ENCODE measurements at places on chromosomes 1 and 21.

- DNase-seq: no peak
Measured at GRCh38 chr1:165435801-165436200, 9.1 kb downstream of the RXRG start.

GRCh38 chr1:234941321-234942011 lies 187.2 kb downstream of the TOMM20 start:
- DNase-seq: no peak

- no peak for DNase-seq
Measured at GRCh38 chr1:25486602-25487001, 55.9 kb downstream of the MACO1 start.

DNA sequence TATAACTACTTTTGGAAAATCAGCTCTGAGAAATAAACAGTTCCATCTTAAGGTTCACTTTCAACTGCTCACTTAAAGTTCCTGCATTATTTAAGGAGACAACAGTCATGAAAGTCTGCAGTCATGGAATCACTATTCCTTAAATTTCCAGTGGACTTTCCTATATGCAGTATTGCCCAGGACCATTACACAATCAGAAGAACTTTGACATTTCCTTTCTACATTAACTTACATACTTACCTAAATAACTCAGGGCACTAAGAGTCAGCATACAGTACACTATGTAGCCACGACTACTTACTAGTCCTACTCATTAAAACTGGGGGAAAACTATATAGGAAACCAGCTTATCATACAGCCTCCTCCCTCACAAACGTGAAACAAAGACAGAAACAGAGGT lies 220.1 kb downstream of the SLC45A1 start:
- no peak for DNase-seq

- DNase-seq: no peak
Measured at GRCh38 chr1:58884706-58885661, 101.1 kb upstream of the JUN start.

GRCh38 chr1:65069011-65069565 lies 78.9 kb upstream of the AK4 start:
- no peak for DNase-seq

GRCh38 chr1:62599044-62599443 lies 1.7 kb downstream of the ANGPTL3 start:
- DNase-seq: no peak

DNA sequence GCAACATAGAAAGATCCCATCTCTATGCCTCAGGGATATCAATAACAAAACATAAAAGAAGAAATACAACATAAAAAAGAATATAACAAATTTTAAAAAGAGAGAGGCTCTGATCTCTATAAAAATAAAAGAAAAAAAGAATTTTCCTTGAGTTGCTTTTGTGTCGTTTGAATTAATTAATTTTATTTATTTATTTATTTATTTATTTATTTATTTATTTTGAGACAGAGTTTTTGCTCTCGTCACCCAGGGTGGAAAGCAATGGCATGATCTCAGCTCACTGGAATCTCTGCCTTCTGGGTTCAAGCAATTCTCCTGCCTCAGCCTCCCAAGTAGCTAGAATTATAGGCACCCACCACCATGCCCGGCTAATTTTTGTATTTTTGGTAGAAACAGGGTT lies 8.5 kb downstream of the F11R start:
- DNase-seq: no peak

DNA sequence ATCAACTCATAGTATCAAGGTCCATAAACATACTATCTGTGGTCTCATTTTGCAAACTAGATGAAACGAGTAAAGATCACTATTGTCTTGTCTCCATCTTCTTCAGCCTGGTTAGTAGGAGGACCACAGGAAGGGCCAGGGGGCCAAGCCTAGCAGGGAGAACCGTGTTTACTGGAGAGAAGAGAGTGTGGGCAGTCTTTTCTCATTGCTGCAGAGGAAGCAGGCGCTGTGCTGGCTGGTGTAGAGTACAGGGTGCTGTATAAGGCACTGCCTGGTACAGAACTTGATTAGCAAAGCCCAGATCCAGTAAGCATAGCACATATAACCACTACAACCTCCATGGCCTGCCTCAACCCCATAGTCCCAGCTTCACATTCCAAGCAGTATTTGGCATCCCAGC lies 10.0 kb upstream of the B4GALT3 start:
- DNase-seq: no peak

- DNase-seq: no peak
Measured at GRCh38 chr1:242524571-242525359, at the start of gene PLD5. TSS of gene PLD5 (minus strand) at chr1:242524697.

DNA sequence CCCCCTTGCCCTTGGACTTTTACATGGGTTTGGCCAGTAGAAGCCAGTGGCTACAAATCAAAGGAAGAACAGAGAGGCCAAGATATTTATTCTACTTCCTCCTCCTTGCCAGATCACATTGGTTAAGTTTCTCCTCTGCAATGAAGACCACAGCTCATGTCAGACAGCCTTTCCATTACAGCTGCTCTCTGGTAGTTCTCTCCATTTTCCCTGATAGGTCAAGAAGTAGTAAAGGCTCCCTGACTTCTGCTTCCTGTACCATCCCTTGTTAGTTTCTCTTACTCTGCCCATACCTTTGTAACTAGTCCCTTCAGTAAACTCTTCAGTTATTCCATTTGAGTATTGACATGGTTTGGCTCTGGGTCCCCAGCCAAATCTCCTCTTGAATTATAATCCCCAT lies 27.8 kb downstream of the NME7 start:
- DNase-seq: no peak

DNA sequence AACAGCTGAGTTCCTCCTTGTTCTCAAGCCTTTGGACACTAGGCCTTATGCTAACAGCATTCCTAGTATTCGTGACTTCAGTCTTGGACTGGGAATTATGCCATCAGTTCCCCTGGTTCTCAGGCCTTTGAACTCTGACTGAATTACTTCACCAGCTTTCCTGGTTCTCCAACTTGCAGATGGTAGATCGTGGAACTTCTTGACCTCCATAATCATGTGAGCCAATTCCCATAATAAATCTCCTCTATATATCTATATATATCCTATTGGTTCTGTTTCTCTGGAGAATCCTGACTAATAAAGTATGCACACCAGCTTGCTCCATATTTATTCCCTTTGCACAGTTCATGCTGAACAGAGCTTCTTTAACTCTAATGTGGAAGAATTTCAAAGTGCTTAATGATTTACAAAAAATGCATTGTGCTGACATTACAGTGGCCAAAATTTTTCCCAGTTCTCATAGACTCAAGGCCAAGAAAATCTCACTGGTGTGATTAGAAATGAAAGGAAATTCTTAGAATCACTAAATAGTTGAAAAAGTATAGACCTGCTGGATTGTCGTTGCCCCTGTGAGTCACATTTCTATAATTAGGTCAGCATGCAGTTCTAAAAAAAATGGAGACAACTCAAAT lies 462.9 kb upstream of the ADAMTS5 start:
- no peak for DNase-seq

DNA sequence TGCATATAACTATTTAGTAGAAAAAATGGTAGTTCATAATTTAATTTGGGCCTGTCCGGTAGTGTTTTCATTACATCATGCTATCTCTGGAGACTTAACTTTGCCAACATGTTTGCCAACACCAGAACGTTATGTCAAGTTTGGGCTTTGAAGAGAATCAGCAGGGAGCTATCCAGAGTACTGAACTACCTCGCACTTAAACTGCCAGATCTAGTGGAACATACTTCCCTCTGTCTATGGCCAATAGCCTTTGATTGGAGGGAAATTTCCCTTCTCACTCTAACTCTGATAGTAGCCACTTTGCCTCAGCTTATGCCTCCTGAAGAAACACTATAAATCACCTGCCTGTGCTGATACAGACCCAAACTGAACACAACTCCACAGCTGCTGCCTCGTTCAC lies 10.0 kb downstream of the LRRC53 start:
- no peak for DNase-seq

GRCh38 chr1:39827201-39827600 lies 38.5 kb upstream of the BMP8B start:
- DNase-seq: no peak

DNA sequence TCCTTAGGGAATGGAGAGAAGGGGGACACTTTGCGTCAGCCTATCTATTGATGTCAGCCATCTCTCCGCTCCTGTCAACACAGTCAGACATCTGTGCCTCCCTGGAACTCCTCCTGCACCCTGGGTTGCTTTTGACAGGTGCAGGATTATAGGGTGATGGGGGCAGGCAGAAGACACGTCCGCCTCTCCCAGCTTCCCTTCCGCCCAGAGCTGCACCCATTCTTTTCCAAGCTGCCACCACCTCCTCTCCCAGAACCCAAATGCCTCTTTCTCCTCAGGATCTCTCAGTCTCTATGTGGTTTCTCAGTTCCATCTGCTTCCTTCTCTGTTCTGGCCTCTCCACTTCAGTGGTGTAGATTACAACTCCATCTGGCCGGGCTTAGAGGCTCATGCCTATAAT lies 17.1 kb upstream of the KIF1B start:
- DNase-seq: no peak

DNA sequence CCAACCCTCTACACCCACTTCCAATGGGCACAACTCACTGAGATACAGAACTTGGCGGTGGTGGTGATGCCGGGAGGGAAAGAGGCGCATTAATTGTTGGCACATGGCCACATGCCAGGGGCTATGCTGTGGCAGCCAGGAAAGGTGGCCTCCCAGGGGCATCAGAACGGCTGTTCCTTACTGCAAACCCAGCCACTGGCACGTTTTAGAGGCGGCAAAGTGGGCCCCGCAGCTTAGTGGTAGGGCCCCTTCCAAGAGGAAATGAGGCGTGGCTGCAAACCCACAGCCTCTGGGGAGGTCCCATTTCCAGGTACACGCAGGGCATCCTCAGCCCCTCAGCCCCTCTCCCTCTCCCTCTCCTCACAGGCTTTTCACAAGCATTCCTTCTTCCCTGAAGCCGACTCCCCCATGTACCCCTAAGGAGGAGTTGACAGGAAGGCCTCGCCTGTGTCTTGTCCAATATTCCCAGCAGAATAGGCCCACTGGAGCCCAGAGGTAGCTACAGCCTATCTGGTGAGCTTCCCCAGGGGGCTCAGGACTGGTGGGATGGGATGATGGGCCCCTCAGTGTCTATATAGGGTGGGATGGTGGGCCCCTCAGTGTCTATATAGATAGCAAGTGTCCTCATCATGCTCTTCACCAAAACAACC lies 166.2 kb downstream of the CLIC6 start:
- DNase-seq: no peak

DNA sequence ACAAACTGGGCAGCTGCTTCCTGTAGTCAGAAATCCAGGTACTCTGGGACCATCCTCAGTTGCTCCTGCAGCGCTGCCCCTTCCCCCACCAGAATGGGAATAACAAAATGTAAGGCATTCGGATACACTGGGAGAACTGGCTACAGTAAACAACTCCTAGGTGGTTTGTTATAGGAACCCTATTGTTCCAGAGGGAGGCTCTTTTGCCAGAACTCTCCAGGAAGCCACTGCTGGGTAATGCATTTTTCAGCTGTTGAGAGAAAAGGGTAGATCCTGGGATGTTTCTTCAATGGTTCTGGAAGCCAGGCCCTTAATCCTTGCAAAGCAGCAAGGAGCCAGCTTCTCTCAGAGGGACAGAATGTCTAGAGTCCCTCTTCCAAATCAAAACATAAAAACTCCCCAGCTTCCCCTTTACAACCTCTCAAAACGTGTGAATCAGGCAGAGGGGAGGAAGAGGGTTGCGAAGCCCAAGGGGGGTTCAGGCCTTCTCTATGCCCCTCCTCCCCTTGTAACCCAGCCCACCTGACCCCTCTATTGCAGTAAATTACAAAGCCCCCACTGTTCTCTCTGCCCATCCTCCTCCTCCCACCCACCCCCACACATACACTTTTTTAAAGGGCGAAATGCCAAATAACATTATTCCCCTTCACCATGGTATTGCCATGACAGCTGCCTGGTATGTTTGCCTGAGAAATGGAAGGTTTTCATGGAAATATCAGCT lies 29.1 kb downstream of the PLPP3 start:
- no peak for DNase-seq

DNA sequence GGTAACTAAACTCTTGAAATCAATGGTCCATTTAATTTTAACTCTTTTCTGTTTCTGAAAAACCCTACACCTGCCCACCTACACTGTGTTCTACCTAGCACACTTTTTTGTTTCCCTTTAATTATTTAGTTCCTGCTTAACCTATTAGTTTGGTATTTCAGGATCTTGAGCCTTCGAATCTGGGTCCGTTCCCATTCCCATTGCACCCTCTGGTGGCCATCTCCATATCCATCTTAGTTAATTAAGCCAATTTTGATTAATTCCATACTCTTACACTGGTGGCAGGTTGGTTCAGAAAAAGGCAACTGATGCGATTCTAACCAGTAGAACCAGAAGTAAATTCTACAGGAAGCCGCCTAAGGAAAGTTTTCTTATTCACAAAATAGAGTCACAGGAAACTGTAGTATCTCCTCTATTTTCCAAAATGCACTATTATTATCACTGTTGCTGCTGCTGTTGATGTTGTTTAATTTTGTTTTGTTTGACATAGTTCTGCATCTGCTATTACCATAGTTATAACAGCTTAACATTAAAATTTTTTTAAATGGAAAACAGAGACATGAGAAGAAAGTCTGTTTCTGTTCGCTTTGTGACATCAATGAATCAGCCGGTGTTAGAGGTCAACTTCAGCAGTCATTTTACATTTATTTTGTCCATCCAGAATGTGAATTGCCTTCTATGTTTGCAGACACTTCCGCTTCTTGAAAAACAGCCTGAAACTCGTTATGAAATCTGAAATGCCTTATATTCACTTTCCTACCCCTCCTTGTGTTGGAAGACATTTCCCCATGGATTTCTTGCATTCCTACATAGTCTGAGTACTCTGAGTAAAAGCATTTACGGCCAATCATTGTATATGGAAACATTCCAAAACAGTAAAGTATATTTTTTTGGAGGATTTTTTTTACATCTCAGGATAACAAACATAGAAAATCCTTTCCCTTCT lies 115.5 kb upstream of the NCAM2 start:
- DNase-seq: no peak

- no peak for DNase-seq
Measured at GRCh38 chr21:35510957-35511695, 462.0 kb upstream of the RUNX1 start.

DNA sequence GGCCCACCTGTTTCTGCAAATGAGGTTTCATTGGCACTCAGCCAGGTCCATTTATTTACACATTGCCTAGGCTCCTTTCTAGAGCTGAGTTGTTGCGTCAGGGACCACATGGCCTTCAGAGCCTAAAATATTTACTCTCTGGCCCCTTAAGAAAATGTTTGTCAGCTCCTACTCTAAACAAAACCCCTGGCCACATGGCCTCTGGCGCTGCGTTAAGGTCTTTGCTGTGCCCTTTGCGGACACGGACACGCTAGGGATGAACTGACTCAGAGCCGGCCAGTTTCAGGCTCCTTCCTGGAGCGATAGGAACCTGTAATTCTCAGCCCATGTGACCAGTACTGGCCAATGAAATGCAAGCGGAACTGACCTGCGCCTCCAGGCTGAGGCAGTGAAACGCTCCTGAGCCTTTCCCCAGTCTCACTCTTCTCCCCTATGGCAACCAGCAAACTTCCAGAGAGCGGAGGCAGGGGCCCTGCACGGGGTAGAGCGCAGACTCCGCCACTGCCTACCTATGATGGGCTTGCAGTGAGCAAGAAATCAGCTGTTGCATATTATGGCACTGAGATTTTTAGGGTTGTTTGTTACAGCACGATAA lies 160.3 kb downstream of the ETS2 start:
- no peak for DNase-seq

- no peak for DNase-seq
Measured at GRCh38 chr1:5708346-5709245, 283.6 kb downstream of the NPHP4 start.

All from esophagus squamous epithelium (tissue), 5 donors.